ENCODE measurements at places on chromosomes 7 and 10.

- DNase-seq: no peak
Measured at GRCh38 chr7:68246189-68246633, 1249.6 kb downstream of the TYW1 start.

- no peak for DNase-seq
Measured at GRCh38 chr7:17600340-17600752, 301.9 kb downstream of the AHR start.

DNA sequence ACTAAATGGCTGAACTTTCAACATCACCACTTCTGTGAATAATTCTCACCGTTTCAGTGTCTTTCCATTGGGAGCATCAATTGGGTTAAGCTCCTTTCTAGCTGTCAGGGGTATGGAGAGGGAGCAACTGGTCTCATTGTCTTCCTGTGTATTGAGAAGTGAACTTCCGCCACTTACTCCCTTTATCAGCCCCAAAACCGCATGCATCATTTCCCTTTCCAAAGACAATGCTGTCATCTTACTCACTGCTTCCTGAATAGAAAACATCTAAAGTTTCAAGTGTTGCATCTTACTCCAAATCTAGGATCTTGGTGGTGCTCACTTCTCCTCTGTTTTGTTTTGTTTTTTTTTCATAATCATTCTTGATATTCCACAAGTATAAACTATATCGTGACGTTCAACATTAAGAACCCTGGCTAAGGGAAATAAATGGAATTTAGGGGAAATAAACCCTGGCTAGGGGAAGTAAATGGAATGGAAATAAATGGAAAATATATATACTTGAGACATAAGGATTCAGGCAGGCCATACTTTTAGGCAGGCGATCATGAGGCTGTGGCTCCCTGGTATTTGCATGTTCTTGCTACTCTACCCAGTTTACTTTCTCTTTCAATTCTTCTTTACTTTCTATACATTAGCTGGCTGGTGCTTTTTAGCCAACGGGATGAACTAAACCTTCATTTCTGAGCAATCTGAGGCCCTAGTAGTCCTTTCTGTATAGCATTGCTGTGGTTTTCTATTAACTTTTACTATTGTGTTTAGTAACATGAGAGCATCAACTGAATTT is 371.9 kb downstream of the BMPER start:
- no peak for DNase-seq

DNA sequence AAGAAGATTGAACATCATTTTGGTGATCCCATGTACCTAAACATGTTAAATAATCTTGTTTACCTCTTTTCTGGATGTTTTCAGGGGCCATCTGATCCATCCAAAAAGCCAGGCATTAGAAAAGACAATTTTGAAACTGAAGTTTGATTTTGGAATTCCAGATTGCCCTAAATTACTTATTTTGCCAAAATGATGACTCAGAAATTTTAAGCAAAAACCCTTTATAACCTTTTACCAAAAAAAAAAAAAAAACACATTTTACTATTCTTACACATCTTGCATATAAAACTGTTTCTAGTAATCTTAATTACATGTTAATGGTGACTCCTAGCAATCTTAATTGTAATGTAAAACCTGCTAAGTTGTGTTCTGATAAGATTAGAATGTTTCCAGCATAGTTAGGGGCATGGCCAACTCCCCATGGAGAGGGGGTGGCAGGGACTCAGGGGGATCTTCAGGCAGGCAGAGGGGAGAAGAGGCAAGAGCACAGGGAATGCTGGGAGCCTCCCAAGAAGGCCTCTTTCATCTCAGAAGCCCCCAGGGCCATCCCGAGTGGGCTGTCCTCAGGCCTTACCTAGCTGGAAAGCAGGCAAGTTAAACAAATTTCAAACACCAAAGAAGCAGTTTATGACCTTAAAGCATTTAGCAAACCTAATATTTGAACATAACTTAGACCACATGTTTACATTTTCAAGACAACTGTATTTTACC is 25.8 kb upstream of the AKR1C3 start:
- DNase-seq: no peak

GRCh38 chr10:11949152-11949551 is 93.5 kb downstream of the UPF2 start:
- no peak for DNase-seq

GRCh38 chr10:120253131-120253530 is 203.9 kb upstream of the PLPP4 start:
- DNase-seq: no peak

- DNase-seq: no peak
Measured at GRCh38 chr10:93059975-93060886, at the start of gene CYP26C1. TSS of gene CYP26C1 (plus strand) at chr10:93060798. CDS start at chr10:93061264, 466 bp downstream.

DNA sequence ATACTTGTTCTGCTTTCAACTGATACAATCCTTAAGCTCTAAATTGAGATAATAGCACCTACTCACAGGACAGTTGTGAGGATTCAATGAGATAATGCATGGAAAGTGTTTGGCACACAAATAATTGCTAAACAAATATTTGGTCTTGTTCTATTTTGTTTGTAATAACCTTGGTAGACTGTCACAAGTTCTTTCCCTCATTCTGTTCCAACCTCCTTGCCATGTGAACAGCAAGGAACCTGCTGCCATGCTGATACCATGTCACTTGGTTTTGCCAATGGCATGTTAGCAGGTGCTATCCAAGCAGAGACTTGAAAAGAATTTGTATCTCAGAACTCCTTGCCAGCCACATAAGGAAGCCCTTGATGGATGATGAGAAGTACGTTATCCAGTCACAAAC is 24.8 kb upstream of the TECTB start:
- no peak for DNase-seq

DNA sequence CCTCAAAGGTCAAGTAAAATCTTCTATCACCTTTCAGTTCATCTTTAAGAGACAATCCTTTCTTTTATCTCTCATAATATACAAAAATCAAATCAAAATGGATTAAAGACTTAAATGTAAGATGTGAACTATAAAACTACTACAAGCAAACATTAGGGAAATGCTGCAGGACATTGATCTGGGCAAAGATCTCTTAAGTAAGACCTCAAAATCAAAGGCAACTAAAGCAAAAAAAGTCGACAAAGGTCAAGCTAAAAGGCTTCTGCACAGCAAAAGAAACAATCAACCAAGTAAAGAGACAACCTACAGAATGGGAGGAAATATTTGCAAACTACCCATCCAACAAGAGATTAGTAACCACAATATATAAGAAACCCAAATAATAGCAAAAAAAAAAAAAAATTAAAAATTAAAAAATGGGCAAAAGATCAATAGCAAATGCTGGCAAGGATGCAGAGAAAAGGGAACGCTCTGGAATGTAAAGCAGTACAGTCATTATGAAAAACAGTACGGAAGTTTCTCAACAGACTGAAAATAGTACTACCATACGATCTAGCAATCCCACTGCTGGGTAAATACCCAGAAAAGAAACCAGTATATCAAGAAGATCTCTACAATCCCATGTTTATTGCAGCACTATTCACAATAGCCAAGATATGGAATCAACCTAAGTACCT is 41.7 kb downstream of the TNPO3 start:
- DNase-seq: no peak

DNA sequence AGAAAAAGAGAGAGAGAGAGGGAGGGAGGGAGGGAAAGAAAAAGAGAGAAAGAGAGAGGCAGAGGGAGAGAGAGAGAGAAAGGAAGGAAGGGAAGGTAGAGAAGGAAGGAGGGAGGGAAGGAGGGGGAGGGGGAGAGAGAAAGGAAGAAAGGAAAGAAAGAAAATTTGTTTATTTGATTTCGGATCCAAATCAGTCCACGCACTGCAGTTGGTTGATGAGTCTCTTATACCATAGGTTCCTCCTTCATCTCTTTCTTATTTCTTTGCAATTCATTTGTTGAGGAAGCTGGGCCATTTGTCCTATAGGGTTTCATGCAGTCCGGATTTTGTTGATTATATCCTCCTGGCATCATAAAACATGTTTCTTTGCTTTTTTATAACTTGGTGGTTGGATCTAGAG is 34.4 kb downstream of the AIFM2 start:
- DNase-seq: no peak

- no peak for DNase-seq
Measured at GRCh38 chr10:132859084-132859855, 73.3 kb upstream of the NKX6-2 start.
